SK-N-SH (cell line): ENCODE measurements at places on chromosomes 1 and 21.

- no peak for DNase-seq
Observed at GRCh38 chr1:45928486-45929205, 125.2 kb downstream of the MAST2 start.

GRCh38 chr1:1809489-1809888 lies 31.2 kb upstream of the NADK start:
- DNase-seq = no peak

DNA sequence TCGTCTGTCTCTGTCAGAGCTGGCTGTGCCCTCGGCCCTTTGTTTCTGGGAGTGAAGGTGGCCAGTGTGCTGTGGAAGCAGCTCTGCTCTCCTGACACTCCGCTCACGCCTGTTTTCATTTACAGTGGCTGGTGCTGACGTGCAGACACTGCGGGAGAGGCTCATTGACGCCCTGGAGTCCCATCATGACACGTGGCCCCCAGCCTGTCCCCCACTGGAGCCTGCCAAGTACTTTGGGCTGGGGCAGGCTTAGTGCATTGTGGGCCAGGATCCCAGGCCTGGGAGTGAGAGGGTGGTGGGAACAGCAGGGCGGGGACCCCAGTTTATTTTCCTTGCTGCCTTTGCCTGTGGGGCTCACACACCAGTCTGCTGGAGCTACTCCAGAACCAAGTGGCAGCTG lies 21.1 kb downstream of the QSOX1 start:
- DNase-seq = no peak

- no peak for DNase-seq
Observed at GRCh38 chr1:243438146-243438545, 182.3 kb downstream of the SDCCAG8 start.

GRCh38 chr1:158055854-158056253 lies 62.4 kb downstream of the KIRREL1 start:
- no peak for DNase-seq

- DNase-seq = no peak
Observed at GRCh38 chr1:182607566-182607965, 3.4 kb upstream of the RGS16 start.

DNA sequence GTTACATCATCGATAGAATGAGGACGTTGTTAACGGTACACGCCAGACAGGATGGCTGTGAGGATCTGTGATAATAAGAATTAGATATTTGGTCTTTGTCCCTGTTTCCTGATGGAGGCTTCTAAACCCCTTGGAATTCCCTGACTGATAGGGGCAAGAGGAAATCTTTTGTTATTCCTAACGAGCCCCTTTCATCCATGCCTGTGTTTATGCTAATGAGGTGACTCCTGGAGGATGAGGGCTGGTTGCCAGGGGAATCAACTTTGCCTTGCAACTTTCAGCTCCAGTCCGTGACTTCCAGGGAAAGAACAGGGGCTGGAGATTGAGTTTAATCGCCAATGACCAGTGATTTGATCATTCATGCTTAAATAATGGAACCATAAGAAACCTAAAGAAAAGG lies 39.3 kb upstream of the NLRP3 start:
- no peak for DNase-seq
